GF-D8 (cell line): ENCODE measurements at places on chromosomes 16 and 17.

- no peak for DNase-seq
Measured at GRCh38 chr16:79923431-79923830, 322.9 kb upstream of the MAF start.

- no peak for DNase-seq
Measured at GRCh38 chr17:41639492-41640473, 15.4 kb upstream of the KRT17 start.

DNA sequence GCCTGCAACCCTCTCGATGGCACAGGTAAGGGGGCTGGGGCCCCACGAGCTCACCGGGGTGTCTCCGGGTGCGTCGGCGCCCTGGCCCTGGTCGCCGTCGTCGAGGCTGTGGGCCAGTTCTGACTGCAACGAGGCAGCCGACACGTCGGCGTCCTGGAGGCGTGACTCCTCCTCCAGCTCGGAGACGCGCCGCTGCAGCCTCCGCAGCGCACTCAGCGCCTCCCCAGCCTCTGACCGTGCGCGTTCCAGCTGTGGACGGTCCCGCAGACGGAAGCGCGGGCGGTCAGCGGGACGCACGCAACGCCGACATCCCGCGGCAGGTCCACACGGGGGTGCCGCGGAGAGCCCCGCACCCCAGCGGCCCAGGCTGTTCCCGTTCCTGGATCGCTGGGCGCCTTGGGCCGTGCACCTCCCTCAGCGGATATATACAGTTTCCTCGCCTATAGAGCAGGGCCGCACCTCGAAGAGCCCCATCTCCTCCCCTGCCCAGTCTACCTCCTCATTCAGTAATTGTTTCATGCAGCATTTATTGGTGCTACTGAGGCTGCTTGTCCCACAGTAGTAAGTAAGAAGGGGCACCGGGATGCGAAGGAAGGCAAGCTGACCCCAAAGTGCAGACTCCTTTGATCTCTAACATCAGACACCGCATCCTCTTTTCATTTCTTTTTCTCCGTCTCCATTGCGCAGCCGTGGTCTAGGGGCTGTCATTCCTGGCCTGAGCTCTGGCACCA is 5.8 kb downstream of the THOC6 start:
- DNase-seq = no peak

DNA sequence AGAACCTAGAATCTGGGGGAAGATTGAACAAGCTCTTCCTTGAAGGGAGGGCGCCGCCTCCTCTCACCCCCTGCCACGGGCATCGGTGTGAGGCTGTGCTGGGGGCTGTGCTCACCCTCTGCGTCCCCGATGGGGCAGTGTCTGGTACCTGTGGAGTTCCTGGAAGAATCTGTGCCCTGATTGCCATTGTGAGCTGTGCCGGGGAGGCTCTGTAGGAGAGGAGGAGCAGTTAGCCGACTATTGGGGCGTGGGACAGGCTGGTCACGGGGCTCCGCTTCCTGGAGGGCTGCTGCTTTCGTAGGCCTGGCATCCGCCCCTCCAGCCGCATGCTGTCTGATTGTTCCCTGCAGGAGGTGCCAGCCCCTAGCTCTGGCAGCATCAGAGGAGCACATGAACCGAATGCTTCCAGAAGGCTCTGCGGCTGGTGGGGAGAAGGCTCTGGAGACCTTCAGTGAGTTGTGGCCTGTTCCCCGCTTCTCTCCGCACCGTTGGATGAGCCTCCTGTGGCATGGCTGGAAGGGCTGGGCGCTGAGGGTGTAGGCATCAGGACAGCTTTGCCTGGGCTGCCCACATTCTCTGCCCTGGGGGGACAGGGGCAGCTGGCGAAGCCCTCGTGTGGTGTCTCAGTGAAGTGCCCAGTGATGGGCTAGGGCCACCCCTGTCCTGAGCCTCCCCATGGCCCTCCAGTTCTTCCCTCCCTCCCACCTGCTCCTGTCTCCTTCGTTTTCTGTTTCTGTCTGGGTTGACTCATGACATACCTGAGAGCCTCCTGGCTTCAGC is 86.9 kb downstream of the SEC14L1 start:
- no peak for DNase-seq

GRCh38 chr16:23843143-23843542 is 7.4 kb downstream of the PRKCB start:
- DNase-seq = no peak

DNA sequence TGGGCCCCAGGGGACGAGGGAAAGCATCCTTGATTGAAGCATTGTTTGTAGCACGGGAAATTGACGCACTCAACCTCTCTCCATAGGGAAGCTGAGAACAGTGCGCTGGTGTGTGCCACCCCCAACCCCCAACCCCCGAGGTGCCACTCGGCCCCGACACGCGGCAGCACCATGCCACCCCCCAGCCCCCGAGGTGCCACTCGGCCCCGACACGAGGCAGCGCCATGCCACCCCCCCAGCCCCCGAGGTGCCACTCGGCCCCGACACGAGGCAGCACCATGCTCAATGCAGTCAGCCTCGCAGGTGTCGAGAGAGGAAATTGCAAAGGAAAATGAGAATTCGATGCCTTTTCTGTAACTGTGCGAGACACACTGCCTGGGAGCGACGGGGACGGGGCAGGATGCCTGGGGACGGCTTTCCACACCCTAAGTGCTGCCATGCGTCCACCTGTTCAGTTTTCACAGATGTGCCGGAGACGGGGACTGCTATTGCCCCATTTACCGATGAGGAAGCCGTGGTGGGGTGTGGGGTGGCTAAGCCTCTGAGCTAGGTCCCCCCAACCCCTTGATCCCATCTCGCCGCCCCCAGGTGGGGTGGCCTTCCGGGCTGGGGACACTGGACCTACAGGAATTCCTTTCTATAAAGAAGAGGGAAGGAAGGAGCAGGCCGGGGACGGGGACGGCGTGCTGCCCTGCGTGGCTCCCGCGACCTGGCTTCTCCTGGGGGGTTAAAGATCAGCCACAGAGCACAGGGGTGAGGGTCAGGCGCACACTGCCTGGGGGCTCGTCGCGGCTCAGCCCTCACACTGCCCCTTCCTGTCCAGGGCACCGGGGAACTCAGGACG is 9.8 kb downstream of the CBFA2T3 start:
- DNase-seq = no peak

GRCh38 chr17:4840893-4841242 is 7.7 kb downstream of the MINK1 start:
- DNase-seq = no peak

GRCh38 chr17:63425483-63425882 is 20.6 kb downstream of the CYB561 start:
- DNase-seq = peak; percentile 27

DNA sequence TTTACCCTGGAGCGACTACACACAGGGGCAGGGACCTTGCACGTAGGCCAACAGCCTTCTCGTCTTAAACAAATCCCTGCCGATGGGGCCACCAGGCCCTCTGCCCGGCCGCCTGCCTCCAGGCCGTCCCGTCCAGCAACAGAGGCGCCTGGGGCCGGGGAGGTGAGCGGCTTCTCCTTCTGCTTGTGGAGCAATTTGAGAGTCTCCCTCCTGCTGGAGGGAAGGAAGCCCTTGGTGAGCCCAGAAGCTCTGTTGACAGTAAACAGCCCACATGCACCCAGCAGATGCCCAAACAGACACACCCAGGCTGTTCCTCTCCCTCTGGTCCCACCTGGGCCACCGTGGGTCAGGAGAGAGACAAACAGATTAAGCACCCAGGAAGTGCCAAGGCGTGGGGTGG is 8.1 kb downstream of the SLC43A2 start:
- DNase-seq = no peak

- DNase-seq = no peak
Measured at GRCh38 chr16:26993963-26994362, 72.8 kb upstream of the C16orf82 start.

DNA sequence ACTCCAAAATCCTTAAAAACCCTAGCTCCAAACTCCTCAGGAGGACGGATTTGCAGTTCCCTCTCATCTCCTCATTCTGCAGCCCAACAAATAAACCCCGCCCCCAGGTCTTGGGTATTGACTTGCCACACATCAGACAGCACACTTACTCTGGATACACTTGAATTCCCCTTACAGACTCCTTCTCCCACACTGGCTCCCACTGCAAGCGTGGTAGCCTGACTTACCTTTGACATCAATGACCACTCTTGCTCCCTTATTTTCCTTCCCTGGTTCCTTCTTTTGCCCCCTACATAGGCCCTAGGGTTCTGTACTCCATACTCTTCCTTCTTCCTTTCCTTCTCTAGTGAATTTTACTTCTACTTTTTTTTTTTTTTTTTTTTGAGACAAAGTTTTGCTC is 7.5 kb downstream of the RFFL start:
- no peak for DNase-seq

DNA sequence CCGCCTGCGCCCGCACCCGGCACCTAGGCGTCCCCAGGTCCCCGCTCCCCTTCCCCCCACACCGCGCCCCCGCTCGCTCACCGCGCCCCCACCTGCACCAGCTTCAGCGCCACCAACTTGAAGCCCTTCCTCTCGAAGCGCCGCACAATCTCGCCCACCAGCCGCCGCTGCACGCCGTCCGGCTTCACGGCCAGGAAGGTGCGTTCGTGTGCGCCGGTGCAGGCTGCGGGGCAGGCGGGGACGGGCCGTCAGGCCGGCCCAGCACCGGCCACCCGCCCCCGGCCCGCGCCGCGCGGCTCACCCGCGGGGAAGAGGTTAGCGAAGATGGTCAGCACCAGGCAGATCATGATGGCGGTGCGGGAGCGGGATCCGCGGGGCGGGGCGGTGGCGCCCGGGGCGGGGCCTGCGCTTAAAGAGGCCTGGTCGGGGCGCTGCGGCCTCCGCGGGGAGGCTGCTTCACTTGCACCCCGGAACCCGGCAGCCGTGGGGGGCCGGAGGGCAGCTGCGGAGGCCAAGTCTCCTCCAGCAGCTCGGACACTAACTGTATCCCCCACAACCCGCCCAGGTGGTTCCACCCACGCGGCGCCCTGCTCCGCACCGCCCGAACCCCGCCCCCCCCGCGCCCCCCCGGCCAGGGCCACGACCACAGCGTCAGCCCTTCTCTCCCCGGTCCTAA is at the start of gene NME3:
TSS of gene NME3 (minus strand) at position 356 of the 676 bp plus-strand sequence. CDS start at position 347, 9 bp downstream.
- no peak for DNase-seq

DNA sequence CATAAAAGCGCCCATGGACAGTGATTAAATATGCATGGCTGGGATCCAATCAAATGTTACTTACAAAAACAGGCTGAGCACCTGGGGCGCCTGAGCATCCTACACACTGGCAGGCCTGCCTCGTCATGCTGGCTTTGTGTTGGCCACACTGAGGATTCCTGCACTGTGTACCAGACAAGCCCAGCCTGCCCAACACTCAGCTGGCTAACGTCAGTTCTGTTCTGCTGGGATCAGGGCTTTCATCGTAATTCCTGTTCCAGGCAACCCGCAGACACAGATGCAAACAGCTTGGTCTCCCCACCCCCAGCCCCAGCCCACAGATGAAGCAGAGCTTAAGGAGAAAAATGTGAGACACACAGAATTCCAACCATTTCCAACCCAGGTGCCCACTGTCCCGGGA is 30.7 kb downstream of the PIMREG start:
- DNase-seq = no peak

DNA sequence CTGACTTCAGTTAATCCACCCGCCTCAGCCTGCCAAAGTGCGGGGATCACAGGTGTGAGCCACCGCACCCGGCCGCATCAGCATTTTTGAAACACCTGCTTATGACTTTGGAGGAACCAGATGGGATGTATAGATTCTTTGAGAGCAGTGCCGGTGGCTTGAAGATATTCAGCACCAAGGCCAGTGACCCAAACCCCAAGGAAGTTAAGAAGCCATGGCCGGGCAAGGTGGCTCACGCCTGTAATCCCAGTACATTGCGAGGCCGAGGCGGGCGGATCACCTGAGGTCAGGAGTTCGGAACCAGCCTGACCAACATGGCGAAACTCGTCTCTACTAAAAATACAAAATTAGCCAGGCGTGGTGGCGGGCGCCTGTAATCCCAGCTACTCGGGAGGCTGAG is 43.9 kb downstream of the TRARG1 start:
- no peak for DNase-seq

- DNase-seq = no peak
Measured at GRCh38 chr16:57503366-57503765, 17.1 kb upstream of the DOK4 start.

GRCh38 chr16:66964049-66964448 is 3.0 kb downstream of the CES3 start:
- DNase-seq = no peak

- no peak for DNase-seq
Measured at GRCh38 chr16:15482068-15482747, 47.8 kb downstream of the BMERB1 start.

- no peak for DNase-seq
Measured at GRCh38 chr17:57412520-57413096, 156.3 kb downstream of the MSI2 start.

- peak; percentile 89 for DNase-seq
Measured at GRCh38 chr17:58331815-58332777, 3.5 kb upstream of the TSPOAP1 start.

- no peak for DNase-seq
Measured at GRCh38 chr17:59746849-59747445, 39.5 kb downstream of the VMP1 start.

GRCh38 chr16:87324411-87325275 is 7.5 kb upstream of the C16orf95 start:
- no peak for DNase-seq

DNA sequence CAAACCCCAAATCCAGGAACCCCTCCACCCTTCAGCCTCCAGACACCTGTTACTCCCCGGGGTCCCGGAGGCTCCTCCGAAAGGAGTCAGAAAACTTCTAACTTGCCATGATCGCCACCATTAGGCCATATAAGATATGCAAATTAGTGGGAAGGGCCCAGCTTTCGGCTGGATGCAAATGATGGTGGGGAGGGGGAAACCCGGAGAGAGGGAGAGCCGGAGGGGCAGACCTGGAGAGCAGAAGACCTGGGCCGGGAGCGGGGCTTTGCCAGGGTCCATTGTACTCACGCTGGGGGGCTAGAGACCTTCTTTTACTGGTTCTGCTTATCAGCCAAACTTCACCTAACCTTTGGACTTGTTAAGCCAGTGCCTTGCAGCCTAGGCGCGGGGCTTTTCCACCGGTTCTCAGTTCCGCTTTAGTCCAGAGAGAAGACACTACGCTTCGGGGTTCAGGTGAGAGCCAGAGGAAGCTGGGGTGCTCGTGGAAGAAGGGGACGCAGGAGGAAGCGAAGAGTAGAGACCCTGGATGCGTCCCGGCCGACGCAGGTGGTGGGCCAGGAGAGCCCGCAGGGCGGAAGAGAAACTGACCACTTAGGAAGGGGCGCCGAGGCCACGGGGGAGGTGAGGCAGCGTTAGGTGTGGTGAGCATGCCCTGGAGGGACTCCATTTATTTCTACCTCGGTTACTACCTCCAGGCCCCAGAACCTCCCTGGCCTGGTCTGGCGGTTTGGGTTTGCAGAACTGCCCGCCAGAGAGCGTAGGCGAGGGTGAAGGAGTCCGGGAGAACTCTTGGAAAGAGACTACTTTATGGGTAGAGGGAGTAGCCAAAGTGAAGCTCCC is at the start of gene HNF1B:
TSS of gene HNF1B (minus strand) at position 99 of the 840 bp plus-strand sequence. CDS start 175 bp downstream, outside the sequence.
- DNase-seq = no peak

DNA sequence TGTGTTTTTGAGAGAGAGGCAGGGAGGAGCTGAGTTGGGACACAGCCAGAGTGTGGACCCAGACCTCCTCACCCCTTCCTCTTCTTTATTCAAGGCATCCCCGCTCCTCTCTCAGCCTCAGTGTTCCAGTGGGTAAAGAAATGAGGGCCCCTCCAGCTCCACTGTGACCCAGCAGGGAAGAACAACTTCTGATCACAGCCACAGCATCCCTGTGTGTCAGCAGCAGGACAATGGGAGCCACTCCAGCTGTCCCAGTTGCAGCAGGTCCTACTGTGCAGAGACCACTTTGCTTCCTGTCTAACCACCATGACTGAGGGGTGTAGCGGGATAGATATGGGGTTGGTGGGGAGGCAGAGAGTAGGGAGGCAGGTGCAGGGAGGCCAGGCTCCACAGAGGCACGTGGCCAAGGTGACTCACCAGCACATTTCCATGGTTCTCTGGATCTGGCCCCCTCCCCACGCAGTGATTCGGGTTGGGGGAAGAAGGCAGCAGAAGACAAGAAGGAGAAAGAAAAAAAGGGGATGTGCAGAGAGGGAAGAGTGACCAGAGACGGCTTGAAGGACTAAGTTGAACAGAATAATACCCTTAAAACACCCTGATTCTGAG is 24.5 kb downstream of the PIK3R5 start:
- DNase-seq = no peak
